ENCODE measurements at places on chromosomes 1 and 21.

DNA sequence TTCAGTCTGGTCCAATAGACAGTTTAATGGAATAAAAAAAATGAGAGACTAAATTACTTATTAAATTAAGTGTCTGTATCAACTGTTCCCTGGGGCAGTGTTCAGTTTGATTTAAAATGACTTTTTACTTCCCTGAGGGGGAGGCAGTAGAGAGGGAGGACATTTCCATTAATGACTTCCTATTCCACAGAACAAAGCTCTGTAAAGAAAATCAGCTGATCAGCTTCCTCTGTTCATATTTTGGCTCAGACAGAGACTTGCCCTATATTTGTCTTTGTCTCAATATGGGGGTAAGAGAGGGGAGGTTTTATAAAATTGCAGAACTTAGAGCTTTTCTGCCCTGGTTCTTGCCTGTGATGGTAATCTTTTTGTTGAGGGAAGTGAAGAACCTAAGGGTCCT, 8.4 kb downstream of the CFAP126 start:
- DNase-seq = no peak

- DNase-seq = no peak
These were observed 6.0 kb upstream of the PIGC start for GRCh38 chr1:172449585-172450523.

DNA sequence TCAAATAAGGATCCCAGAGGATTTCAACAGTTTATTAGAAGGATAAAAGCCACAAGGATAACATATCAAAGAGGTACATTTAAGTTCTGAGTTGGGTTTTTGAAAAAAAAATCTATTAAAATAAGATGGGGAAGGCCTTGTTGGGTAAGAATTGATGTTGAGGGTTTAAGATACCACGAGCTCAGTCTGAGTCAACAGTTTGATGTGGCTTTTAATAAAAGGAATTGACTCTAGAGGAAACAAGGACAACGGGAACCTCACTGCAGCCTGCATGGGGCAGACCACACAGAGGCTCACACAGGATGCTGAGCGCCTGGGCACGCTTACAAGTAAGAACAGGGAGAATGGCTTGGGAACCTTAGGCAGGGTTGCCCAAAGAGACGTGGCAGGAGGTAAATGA, 107.5 kb downstream of the TIAM1 start:
- peak; percentile 4 for DNase-seq

GRCh38 chr1:61612602-61613001, 112.3 kb downstream of the TM2D1 start:
- no peak for DNase-seq

DNA sequence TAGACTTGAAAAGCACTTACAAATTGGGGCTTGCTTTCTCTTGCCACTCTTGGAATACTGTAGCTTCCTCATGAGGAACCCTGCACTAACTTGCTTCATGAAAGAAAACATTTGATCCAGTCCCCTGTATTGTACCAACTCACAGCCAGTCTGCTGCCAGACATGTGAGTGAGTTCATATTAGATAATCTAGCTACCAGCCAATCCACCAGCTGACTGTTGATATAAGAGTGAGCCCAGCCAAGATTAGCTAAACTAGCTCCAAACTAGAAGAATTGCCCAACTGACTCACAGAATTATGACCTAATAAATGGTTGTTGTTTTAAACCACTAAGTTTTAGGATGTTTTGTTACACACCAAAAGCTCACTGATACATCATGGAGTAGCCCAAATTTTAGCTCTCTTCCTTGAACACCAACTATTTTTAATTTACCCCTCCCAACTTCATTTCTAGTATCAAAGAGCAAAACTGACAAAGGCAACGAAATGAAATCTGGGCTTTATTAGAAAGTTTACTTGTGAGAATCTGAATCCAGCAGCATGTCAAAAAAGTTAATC, 6.6 kb upstream of the RGS8 start:
- DNase-seq = no peak

GRCh38 chr1:3465935-3466321, 11.5 kb downstream of the ARHGEF16 start:
- DNase-seq = no peak

DNA sequence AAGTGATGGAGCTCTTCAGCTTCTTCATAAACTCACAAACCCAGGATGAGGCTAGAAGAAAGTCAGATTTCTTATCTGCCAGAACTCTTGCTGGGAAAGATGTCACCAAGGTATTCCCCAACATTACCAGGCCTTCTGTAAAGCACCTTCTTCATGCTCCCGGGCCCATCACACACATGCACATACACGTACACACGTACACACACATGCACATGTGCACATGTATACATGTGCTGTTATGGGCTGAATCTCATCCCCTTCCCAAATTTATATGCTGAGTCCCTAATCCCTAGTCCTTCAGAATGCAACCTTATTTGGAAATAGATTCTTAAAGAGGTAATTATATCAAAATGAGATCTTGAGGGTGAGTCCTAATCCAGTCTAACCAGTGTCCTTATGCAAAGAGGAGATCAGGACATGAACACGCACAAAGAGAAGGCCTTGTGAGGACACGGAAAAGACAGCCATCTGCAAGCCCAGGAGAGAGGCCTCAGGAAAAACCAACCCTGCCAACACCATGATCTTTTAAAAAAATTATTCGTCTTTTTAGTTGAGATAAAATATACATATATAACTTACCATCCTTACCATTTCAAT, 76.4 kb upstream of the LYST start:
- DNase-seq = no peak

GRCh38 chr1:53532912-53533311, 73.7 kb downstream of the DMRTB1 start:
- no peak for DNase-seq

GRCh38 chr1:230589951-230590350, 52.3 kb upstream of the COG2 start:
- DNase-seq = no peak

DNA sequence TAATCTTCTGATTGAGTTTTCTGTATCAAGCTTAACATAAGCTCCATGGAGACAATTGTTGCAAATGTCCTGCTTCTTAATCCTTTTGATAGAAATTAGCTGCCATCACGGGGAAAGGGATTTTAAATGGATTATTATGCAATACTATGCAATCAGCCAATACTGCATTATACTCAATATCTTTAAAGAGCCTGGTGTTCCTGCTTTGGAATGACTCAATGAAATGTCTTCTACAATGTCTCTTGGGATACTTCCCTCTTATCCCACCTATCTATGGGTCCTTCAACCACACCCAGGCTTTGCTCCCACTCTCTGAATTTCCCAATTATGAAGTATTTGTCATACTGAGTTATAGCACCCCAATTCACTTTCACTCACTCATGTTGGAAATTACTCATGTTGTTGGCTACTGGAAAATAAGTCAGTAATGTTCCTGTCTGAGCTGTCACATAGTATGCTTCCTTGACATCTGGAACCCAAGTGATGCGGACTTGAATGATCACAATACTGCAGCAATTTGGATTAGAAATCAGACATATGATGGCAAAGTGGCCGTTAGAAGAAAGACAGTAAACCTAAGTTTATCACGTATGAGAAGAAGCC, 85.0 kb downstream of the TPR start:
- DNase-seq = no peak

DNA sequence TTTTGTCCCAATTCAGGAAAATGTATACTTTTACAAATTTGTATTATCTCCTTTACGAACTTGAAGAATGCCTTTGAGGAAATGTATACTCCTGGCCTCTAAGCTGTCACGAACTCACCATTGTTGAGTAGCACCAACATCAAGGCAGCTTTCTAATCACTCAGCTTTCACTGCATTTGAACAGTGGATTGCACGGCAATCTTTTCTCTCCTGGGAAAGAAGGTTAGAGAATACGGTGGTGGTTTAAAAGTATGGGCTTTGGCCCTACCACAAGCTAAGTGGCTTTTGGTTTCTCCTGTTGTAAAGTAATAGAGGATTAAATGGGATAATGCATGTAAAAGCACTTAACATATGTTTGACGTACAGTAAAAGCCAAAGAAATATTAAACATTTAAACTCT, 57.8 kb downstream of the CNST start:
- DNase-seq = no peak

DNA sequence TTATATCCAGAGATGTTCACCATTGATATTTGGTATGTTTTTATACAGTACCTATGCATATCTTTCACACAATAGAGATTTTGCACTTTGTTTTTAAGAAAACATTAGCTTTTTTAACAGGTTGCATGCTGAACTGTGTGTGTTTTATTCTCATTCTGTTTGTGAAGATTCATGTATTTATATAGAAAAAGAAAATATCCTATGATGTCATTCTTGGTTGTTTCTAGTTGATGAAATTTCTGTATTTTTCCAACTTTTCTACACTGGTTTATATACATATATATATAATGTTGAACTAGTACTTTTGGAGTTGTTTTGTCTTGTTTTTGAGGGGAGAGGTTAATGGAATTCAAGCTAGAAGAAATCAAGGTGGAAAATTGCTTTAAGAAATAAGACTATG, 143.8 kb downstream of the MATN1 start:
- DNase-seq = no peak

DNA sequence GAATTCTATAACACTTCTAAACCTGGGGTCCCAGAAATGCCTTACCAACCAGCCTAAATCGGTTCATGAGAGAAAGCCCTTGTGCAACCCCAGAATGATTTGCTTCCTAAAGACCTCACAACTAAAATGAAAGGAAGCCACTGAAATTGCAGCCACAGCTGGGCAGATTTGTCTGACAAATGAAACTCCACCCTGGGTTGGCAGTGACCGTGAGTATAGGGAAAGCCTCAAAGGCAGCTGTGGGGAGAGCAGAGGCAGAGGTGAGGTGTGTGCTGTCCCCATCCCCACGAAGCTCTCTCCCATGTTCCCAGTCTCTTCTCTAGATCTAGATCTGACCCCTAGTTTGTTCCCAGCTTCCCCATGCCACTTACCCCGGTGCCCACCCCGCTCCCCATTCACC, 23.1 kb downstream of the RHBDL2 start:
- DNase-seq = no peak

DNA sequence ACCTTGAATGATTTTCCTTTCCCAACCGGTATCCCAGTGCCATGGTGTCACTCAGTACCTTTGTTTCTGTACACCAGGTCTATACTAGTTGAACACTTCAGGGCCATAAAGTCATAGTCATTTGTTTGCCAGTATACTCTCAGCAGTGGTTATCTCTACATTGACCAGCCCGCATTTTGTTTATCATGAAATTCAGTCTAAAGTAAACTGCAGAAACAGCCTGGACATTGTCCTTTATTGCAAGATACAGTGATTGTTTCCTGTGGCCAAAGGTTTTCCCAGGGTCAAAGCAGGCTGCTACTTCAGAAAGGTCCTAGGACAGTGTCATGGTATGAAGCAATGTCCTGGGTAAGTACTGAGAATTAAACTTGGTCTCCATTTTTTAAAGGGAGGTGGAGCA, 407.4 kb downstream of the RWDD3 start:
- no peak for DNase-seq

DNA sequence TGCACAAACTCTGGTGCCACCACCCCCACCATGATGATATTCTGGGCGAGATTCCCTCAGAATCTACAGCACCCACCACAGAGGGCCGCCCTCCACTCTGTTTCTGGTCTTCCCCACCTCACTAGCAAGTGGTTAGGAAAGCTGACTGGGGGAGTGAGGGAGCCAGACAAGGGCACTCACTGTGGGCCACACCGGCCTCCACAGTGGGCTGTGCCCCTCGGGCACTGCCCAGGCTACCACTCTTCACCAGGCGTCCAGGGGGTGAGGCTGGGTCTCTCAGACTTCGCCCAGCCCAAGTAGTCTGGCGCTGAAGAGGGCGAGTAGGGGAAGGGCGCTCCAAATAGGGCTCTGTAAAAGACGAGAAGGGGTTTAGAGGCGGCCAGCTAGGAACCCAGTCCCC, 11.2 kb upstream of the GATAD2B start:
- DNase-seq = no peak

- no peak for DNase-seq
These were observed 1.3 kb downstream of the CMPK1 start for GRCh38 chr1:47334765-47335435.

- no peak for DNase-seq
These were observed 46.5 kb downstream of the KCNJ15 start for GRCh38 chr21:38303300-38303699.

DNA sequence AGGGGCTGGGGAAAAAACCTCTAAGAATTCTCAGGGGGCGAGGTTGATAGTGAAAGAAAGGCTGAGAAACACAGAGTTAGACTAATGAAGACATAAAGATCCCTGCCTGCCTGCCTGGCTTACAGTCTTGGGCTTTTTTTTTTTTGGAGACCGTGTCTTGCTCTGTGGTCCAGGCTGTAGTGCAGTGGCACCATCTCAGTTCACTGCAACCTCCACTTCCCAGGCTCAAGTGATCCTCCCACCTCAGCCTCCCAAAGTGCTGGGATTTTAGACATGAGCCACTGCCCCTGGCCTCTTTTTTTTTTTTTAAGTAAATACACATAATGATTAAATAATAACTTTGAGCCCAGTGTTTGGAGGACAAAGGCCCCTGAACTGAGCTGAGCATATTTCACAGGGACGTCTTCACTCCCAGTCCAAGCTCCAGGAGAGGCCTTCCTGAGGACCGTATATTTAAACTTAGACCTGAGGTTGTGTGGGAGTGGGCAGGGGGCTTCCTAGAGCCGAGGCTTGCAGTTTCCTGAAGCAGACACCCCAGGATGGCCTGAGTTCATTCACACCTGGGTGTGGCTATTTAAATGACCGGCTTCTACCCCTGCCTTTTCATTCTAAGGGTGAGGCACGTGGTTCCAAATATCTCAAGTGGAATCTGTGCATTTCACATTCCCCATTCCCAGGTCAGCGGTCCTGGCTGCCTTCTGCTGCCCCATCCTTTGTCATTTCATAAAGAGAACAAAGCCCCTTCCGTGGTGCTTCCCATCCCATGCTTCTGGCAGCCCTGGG, 16.0 kb upstream of the EFHD2 start:
- DNase-seq = no peak

DNA sequence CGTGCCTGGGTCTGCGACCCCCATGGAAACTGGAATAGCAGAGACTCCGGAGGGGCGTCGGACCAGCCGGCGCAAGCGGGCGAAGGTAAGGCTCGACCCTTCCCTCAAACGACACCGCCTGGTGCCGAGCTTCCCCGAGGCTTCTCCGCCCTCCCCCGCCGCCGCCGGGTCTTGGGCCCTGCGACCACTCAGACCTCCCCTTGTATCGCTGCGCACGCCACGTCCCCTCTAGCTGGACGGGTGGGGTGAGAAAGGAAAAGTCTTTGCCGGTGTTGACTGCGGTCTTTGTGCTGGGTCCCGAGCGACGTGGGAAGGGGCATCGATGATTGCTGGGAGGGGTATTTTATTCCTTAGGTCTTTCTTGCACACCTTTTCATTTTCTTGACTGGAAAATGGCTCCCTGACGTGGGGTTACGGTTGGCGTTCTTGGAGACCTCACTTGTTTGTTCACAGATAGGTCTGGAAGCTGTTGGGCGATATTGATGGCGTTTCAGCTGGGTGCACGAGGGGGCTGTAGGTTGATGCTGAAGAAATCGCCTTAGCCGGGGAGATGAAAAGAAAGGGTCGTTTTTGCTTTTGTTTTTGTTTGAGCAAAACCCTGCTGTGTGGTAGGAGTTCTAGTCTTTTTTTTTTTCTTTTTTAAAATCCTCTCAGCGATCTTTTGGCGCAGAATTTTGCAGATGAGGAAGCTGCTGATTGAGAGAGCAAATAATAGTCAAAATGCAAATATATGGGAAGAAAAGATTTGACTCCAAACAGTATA, 776 bp downstream of the KDM1A start:
- DNase-seq = no peak

GRCh38 chr1:221868593-221869303, 126.9 kb upstream of the DUSP10 start:
- no peak for DNase-seq

Data from stimulated activated CD8-positive, alpha-beta memory T cell treated with anti-CD3 and anti-CD28 coated beads, Interleukin-15, amount 100 ng/mL, for 48 hours (primary cell).